ENCODE measurements at places on chromosomes 7 and 10.
A peak's percentile ranks its signal among the peaks of the same experiment; 100 is the strongest.

- DNase-seq, result peak; percentile 30
Measured at GRCh38 chr10:113069595-113069994, 119.5 kb downstream of the TCF7L2 start.

- peak; percentile 90 for DNase-seq
Measured at GRCh38 chr7:24290004-24290641, 6.1 kb downstream of the NPY start.

DNA sequence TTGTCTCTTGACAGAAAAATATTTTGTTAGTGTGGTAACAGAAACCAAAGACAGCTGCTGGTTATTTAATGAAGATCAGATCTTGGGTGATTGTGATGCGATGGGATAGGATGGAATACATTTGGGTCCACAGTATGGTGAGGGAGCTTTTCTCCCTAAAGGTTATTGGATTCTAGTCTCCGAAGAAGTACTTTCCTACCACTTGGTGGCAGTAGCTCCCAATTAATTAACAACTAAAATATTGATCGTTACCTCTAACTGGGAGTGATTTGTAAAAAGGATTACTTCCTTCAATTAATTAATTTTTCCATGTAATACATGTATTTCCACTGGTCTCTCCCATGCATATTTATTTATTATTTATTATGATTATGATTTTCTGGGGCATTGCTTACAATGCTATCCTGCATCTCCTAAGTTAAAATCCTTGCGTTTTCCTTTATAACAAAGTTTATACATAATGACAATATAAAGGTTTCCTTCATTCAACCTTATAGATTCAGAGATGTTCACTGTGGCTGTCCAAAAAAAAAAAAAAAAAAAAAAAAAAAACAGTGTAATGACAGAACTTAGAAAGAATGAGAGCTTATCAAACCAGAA is 25.6 kb downstream of the TMEM196 start:
- DNase-seq, result peak; percentile 57

DNA sequence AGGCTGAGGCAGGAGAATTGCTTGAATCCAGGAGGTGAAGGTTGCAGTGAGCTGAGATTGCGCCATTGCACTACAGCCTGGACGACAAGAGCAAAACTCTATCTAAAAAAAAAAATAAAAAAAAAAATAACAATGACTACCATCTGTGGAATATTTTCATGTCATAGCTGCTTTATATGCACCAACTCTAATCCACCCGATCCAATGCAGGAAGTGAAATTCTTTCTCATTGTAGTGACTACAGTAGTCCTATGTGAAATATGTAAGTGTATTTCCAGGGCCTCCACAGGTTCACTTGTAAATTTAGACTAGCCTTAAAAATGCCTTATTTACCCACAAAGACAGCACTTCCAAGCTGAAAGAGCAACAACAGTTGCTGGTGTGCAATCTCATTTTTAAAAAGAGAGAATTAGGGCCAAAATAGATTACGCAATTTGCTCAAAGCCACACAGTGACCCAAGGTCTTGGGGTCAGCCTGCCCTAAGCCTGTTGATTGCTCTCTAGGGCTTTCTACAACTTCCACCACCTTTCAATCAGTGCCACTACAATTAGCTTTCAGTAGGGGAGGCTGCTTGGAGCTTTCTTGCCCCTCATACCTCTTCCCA is 25.8 kb upstream of the EGFR start:
- no peak for DNase-seq

GRCh38 chr7:102129636-102130370 is 156.9 kb upstream of the SH2B2 start:
- DNase-seq, result no peak

DNA sequence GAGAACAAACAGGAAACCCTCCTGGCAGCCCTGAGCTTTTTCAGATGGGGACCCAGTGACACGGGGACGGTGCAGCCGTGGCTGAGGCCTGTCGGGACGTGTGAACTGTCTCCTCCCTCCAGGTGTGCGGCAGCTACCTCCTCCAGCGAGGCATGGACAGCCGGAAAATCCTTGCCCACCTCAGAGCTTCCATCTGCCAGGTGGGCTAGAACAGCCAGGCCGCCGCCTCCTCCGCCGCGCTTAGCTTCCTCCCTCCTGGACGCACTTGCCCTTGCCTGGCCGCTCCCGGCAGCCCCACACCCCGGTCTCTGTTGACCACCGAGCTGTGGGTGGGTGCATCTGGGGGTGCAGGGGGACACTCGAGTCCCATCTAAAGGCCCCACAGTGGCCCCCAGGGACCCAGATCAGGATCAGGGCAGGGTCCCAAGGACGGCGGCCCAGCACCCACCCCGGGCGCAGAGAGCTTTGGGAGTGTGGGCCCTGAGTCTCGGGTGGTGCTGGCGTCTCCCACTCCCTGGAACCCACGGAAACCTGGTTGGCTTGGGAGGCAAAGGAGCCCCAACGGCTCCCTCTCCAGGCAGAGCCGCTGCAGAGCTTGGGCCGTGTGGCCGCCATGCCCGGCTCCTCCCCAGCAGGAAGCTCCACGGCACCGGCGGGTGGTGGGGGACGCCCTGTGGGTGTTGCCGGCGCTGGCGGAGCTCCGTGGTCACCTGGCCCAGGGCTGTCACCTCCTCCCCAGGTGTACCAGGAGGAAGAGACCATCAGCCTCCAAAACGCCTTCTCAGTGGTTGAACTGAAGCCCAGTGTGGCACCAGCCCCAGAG is 32.9 kb upstream of the UTF1 start:
- DNase-seq, result no peak

DNA sequence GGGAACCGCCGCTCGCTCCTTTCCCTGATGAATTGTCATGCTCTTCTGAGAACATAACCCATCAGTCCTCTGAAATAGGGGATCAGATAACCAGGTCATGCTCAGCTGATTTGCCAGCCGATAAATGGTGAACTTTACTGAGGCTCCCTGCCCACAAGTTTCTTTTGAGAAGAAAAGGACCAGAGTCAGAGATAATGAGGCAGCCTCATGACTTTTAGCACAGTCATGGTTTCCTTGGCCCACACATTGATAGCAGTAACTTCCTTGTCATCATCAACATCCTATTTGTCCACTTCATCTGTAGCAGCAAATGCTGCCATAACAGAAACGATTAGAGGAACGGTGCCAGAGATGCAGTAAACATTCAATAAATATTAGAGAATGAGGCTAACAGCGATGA is 509.0 kb downstream of the GATA3 start:
- no peak for DNase-seq

DNA sequence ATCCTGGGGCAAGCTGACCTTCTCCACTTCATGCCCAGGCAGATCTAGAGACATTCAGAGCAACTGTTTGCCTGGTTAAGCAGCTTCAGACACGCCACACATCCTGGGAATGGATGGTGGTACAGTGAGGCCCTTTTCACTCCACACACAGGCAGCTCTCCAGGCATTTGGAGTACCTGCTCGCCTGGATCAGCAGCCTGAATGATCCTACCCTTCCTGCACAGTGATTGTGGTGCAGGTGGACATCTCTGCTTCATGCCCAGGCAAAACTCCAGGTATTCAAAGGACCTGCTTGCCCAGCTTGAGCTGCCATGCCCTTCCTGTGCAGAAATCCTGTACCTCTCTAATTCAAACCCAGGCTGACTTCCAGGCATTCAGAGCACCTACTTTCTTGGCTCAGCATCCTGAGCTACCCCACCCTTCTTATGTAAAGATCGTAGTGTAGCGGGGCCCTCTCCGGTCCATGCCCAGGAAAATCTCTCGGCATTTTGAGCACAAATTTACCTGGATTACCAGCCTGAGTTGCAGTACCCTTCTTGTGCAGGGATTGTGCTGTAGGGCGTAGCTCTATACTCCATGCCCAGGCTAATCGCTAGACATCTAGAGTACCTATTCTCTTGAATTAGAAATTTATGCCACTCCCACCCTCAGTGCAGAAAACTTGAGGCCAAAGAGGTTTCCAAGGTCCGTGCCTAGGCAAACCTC is 972.8 kb downstream of the ANKRD7 start:
- DNase-seq, result no peak

GRCh38 chr7:1225441-1226185 is 7.1 kb upstream of the UNCX start:
- DNase-seq, result no peak

GRCh38 chr10:84254552-84255478 is 10.0 kb downstream of the RGR start:
- DNase-seq, result no peak

GRCh38 chr10:101772895-101773761 is 2.8 kb downstream of the FGF8 start:
- no peak for DNase-seq

GRCh38 chr10:27794157-27794556 is 48.5 kb upstream of the MKX start:
- DNase-seq, result peak; percentile 47

- peak; percentile 82 for DNase-seq
Measured at GRCh38 chr10:94038024-94038423, 44.3 kb downstream of the PLCE1 start.

- DNase-seq, result no peak
Measured at GRCh38 chr7:130752424-130752823, 18.4 kb upstream of the KLF14 start.

DNA sequence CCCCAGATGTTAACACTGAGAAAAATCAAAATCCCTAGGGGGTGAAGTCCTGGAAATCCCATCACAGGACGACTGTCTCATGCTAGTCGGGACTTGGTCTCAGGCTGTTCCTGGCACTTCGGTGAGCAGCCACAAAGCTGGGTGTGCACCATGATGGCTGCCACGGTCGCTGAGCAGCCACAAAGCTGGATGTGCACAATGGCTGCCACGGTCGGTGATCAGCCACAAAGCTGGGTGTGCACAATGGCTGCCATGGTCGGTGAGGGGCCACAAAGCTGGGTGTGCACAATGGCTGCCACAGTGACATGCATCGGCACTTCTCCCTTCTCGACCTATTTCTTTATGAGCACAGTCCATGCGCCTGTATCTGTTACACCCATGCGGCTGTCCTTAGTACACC is 505.1 kb downstream of the TCERG1L start:
- no peak for DNase-seq

GRCh38 chr7:22219036-22219435 is 137.9 kb downstream of the RAPGEF5 start:
- no peak for DNase-seq

DNA sequence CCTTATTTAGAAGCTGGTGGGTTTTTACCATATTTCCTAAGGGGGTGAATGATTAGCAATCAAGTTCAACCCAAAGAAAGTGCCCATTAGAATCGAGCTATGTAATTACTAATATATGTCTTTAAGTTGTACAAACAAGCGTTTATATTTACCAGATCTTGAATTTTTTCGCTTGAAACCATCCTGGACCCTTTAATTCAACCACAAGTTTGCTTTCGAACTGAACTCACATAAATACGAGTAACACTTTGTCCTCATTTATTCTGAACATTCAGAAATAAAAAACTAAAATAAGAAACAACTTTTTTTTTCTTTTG is 1.5 kb downstream of the SRI start:
- DNase-seq, result no peak

- no peak for DNase-seq
Measured at GRCh38 chr7:26083113-26083512, 68.9 kb upstream of the NFE2L3 start.

- DNase-seq, result no peak
Measured at GRCh38 chr10:6474871-6475270, 105.2 kb downstream of the PRKCQ start.

- no peak for DNase-seq
Measured at GRCh38 chr7:137441451-137441850, 97.9 kb upstream of the PTN start.

DNA sequence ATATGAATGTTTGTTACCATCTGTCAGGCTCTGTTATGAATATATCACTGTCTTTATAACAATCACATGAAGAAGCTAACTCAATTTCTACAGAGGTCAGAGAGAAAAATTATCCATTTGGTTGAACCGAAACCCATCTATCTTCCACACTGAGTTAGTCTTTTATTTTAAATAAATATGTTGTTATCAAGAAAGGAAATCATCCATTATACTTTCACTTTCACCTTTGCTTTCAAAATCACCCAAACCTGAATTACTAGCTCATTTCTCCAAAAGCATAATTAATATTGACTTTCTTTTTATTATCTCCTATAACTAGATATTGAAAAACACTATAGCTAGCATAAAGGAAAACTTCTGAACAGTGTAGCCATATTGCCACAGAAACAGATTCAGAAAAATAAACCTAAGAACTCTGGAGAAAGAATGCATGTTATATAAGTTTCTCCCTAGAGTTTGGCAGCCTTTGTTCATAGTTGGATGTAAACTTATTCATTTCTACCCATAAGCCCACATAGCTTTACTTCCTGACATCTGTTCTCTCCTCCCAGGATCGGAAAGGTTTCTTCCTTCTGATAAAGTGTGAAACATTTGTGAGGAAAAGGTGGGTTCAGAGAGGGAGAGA is 66.0 kb downstream of the NPSR1 start:
- DNase-seq, result no peak

GRCh38 chr10:102410429-102411073 is 8.0 kb downstream of the PSD start:
- DNase-seq, result no peak

DNA sequence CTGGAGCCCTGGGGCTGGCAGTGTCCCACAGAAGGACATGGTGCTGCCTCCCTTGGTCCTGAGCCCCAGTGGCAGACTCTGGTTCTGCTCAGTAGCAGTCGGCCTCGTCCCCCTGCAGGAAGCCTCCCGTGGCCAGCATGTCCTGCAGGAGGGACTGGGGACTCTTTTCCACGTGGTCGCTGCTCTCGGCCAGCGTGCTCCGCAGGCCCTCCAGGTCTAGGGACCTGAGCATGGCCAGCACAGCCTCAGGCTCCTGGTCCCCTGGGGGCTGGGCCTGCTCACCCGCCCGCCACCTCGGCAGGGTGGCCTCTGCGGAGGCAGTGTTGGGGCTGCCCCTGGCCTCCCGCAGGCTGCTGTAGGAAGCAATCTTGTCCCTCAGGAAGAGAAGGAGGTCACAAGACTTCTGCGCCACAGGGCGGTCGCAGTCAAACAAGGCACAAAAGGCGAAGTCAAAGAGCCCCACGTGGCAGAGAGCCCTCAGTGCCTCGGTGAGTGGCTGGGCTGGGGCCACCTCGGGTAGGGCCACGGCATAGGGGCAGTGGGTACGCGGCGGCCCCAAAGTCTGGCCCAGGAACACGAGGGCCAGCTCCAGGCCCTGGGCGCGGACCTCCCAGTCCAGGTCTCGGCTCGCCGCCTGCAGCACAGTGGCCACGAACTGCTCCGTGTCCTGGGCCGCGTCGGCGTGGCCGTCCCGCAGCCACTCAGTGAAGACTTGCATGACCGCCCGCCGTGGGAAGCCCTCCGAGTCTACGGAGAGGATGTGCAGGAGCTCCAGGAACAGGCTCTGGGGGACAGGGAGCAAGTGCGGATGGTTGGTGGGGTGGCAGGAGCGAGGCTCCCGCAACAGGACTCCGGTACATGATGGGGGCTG is 17.1 kb downstream of the BRAT1 start:
- DNase-seq, result no peak

GRCh38 chr7:78684201-78684600 is 769.3 kb downstream of the MAGI2 start:
- DNase-seq, result peak; percentile 54

GRCh38 chr10:13219685-13220670 is 14.2 kb downstream of the UCMA start:
- DNase-seq, result peak; percentile 77

- DNase-seq, result no peak
Measured at GRCh38 chr10:132386419-132386831, 10.6 kb upstream of the PWWP2B start.
